ENCODE measurements at places on chromosomes 2 and 18.

GRCh38 chr2:238091436-238092060, 8.6 kb upstream of the ESPNL start:
- DNase-seq = no peak

- DNase-seq = no peak
Observed at GRCh38 chr2:224969633-224970260, 72.5 kb downstream of the DOCK10 start.

- no peak for DNase-seq
Observed at GRCh38 chr2:28633746-28634145, 117.9 kb upstream of the PPP1CB start.

- no peak for DNase-seq
Observed at GRCh38 chr2:28755421-28755820, 3.8 kb downstream of the PPP1CB start.

GRCh38 chr2:46716927-46717326, 198.7 kb downstream of the MCFD2 start:
- DNase-seq = no peak

DNA sequence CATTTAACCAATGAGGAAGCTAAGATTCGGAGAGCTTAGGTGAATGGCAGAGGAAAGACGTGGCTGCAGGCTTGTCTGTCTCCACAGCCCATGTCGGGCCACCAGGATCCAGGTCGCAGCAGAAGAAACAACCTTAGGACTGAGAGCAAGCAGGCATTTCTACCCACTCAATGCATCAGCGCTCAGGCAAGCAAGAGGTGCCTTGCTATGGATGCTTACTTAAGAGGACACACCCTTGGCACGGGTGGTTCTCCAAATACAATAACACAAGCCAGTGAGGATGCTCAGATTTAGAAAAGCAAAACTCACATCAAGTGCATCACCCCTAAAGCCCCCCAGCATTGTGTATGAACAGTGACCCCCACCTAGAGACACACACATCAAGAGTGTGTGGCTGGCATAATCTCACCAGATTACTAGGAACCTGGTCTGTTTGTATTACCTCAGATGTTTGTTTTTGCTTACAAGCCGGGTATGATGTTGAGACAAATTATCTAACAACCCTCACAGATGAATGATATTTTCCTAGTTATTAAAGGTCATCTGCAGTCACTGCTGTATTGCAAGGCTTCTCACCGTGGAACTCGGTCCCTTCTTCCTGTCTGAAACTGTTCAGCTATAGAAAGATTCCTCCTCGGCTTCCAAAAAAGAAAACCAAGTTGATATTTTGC, 34.2 kb upstream of the NPAS2 start:
- DNase-seq = no peak

GRCh38 chr2:219118504-219118903, 42.1 kb downstream of the NHEJ1 start:
- no peak for DNase-seq

DNA sequence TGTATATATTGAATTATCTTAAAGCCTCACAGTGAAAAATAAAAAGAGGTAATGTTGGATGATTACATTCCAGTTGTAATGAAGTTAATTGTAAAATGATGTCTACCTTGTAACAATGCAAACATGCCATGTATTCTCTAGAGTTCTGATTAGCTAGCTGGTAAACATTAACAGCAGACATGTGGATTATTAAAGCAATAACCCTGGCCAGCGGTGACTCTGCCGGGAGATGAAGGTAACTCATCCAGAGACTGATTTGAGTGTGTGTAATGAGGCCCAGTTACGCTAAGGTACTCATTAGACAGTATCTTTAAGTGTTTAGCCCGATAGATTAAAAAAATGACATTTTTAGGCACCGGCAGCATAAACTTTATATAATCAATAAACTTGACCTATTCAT, 79.6 kb upstream of the REV1 start:
- no peak for DNase-seq

- DNase-seq = no peak
Observed at GRCh38 chr2:43737097-43737854, 36.6 kb upstream of the DYNC2LI1 start.
